Hematopoietic multipotent progenitor cell (in vitro differentiated cells): ENCODE measurements at places on chromosomes 1 and 21.
A peak's percentile ranks its signal among the peaks of the same experiment; 100 is the strongest.

GRCh38 chr1:69752831-69753230 lies 185.1 kb downstream of the LRRC7 start:
- no peak for DNase-seq

GRCh38 chr1:64898107-64898861 lies 68.1 kb downstream of the JAK1 start:
- peak; percentile 55 for DNase-seq

GRCh38 chr1:54978528-54979326 lies 1.7 kb upstream of the TMEM61 start:
- no peak for DNase-seq

- DNase-seq: no peak
These were observed 5.9 kb upstream of the VPS45 start for GRCh38 chr1:150061632-150062101.

DNA sequence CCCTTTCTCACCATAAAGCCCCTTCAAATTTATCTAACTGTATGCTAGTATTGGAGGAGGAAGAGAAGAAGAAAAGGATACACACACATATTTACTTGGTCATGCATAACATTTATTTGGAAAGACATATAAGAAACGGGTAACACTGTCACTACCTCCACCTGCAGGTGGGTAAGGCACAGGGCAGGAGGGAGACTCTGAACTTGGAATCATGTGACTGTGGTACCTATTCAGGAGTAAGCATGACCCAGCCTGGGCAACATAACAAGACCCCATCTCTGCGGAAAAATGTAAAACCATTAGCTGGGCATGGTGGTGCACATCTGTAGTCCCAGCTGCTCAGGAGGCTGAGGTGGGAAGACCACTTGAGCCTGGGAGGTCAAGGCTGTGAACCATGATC lies 1.4 kb upstream of the PADI6 start:
- DNase-seq: no peak

DNA sequence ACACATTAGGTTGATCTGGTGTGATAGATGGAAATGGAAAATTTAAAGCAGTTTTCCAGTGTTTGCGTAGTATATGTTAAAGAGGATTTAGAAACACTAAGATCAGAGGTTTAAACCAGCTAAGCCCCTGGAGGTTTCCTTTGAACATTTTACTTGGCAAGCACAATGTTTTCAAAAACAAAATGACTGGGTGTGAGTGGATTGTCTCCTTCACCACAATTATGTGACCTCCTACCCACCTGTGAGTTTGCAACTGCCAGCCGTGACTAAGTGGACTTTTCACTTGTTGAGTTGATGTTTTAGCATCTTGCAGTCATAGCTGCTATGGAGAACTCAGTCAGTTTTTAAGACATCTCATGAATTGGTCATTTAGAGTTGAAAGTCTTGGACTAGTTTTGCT lies 4.7 kb downstream of the CCDC190 start:
- DNase-seq: no peak

GRCh38 chr21:38952890-38953289 lies 147.2 kb downstream of the ETS2 start:
- DNase-seq: no peak

DNA sequence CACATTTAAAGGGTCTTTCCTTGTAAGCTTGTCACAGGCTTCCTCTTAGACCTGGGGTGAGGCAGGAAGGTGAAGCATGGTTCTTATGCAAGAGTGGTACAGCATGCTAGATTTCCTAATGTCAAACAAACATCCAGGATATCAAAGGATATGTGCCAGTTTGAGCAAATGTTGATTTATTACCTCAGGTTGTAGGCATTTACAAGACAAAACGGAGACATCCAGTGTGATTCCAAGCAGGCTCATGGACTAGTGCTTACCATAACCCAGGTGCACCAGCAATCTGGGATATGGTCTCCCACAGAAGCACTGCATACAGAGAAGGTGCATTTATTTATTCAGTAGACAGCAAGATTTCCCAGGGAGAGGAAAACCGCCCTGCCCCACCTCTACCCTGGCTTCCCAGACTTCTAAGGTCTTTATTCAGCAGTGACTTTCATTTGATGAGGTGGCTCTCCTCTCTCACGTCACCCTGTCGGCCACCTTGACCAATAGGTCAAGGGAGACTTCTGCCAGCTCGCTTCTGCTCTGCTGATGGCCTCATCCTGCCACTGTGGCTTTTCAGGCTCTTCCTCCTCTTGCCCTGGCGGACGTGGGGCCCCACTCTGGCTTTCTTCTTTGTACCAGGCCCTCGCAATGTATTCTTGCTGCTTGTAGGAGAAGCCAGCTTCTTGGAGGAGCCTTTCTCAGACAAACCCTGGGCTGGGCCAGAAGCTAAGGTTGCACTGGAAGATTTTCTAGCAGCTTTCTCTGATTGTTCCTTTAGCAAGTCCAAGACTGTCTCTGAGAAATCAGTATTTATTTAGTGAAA lies 25.6 kb downstream of the HHIPL2 start:
- no peak for DNase-seq

GRCh38 chr21:41280115-41280919 lies 36.3 kb upstream of the FAM3B start:
- DNase-seq: no peak

GRCh38 chr1:20400341-20401177 lies 85.5 kb downstream of the CAMK2N1 start:
- no peak for DNase-seq

DNA sequence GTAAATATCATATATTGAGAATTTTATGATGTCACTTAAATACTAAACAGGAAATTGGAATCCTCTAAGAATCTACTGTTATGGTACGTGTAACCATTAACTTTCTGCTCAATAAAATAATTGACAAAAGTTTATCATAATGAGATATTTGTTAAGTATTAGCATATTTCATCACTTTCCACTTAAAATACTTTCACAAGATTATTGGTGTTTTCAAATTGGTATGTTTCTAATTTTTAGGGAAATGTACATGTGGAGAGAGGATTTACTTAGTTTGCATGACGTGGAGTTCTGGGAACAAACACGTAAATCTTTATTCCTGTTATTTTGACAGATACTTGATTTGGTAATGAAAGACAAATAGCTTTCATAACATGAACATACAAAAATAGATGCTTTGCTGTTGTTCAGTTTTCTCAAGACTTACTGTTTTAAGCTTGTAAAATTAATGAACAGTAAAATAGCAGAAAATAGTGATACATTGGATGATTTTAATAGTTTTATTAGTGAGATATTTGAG lies 1.6 kb downstream of the SRSF11 start:
- DNase-seq: no peak

DNA sequence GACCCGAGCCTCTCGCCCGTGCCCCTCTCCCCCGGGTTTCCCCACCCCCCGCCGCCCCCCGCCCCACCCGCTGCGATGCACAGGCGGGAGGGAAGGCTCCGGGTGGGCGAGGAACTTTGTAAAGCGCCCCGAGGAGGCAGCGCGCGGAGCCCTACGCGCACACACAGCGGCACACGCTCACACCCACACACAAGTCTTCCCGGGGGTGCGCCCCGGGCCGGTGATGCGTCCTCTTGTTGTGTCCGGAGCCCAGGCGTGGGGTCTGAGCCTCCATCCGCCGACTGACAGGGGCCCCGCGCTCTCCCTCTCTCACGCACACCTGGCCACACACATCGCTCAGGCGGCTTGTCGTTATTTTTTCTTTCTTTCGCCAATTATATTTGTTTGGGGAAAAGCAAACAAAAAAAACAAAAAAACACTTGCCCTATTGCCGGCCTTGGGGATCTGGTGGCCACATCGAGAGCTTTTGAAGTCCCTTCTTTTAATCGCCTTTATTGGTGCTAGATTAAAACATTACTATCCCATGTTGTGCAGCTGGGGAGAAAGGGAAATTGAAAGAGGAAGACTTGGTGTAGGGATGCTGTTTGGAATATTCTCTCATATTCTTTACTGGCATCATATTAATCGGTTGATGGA lies 770 bp downstream of the NTNG1 start:
- DNase-seq: peak; percentile 10

DNA sequence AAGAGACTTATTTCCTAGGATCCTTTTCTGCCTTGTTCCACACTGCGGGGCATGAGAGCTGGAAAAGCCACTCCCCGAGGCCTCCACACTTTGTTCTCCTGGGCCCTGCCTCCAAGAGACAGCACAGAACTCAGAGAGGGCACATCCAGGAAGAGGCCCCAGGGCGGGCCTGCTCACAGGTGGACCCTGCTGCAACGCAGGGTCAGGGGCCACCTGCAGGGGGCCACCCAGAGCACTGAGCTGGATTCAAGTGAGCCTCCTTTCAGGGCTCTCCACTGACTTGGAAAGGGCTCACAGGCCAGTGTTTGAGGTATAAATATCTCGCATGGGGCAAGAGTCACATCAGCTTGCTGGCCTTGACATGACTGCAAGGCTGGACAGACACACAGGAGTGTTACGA lies 4.8 kb downstream of the RGS16 start:
- no peak for DNase-seq

DNA sequence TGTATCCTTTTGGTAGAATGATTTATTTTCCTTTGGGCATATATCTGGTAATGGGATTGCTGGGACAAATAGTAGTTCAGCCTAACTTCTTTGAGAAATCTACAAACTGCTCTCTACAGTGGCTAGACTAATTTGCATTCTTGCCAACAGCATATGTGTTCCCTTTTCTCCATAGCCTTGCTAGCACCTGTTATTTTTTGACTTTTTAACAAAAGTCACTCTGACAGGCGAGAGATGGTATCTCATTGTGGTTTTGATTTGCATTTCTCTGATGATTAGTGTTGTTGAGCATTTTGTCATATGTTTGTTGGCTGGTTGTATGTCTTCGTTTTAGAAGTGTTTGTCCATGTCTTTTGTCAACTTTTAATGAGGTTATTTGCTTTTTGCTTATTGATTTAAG lies 99.8 kb downstream of the UCK2 start:
- DNase-seq: no peak

DNA sequence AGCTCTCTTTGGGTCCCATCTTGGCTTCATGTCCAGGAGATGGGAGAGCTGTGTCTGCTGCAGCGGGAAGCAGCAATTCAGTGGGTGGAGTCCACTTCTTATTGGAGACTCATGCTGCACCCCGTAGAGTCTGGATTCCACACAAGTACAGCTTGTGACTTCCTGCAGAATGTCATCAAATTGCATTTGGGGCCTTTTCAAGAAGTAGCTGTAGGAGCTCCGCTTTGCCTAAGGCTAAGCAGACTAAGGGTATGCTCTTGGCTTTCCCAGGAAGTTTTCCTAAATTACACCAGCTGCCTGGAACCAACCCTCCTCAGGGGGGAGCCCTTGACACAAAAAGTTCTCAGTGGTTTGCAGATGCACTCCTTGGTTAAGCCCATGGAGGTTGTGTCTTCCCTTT lies 5.7 kb upstream of the MOB3C start:
- peak; percentile 35 for DNase-seq

DNA sequence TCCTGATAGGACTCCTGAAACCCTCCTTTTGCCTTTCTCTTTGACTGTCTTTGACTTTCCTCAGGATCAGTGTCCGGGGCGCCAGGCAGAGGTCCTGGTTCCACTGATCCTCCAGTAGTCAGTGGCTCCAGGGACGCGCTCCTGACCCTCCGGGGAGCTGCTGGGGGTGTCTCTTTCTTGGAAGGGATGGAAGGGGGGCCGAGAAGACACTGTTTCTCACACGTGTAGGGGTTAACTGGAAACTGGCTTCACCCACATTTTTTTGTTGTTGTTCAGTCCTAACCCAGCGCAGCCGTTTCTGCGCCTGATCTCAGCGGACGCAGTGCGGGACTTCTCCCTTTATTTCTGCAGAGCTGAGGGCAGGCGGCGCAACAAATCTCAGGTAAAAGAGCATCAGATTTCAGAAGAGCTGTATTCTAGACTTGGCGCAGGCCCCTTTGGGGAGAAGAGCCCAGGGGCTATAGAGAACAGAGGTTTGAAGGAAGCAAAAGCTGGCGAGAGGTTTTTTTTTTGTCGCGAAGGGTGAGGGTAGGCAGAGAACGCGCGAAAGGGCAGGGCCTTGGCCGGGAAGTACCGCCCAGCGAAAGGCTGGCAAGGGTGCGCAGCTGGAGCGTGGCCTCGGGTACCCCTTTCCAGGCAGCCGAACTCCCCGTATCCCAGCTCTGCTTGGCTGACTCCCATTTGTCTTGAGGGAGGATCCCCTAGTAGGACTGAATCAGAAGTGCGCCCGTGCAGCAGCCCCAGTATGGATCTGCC lies 4.3 kb upstream of the LHX9 start:
- no peak for DNase-seq

DNA sequence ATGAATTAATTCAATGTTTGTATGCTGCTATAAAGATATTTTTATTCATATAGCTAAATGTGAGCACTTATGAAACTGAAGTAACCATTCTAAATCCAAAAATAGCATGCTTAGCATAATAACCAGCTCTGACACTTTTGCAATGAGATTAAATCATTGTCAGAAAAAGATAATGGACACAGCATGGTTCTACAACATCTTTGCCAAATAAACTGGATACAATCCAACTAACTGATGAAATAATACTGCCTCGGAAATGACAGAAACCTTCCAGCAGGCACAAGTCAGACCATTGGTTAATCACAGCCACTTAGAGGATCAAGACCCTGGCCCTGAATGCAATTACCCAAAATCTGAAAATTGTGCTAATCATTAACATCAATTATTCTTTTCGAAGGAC lies 592.7 kb upstream of the ADGRL4 start:
- no peak for DNase-seq

- DNase-seq: no peak
These were observed 568.5 kb upstream of the B3GALT2 start for GRCh38 chr1:193754732-193755427.

- DNase-seq: no peak
These were observed 35.8 kb downstream of the RIPK4 start for GRCh38 chr21:41731081-41731480.

GRCh38 chr1:154608397-154609270 lies 648 bp upstream of the ADAR start:
- peak; percentile 22 for DNase-seq

DNA sequence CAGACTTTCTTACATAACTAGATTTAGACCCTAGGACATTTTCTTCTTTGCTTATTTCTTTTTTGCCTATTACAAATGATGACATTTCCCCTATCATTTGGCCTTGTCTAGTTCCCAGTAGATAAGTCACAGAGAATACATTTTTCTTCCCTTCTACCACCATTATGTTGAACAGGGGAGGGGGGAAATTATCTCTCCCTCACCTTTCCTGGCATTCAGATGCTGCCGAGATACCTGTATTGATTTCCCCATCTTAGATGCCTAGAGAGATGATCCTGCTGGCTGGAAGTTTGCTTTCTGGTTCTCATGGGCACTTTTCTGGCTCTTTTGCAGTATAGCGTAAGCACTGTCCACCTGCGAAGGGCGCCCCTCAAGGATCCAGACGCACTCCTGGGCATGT lies 5.7 kb downstream of the IPO9 start:
- DNase-seq: no peak

- DNase-seq: no peak
These were observed 37.8 kb downstream of the FRRS1 start for GRCh38 chr1:99728494-99729235.

DNA sequence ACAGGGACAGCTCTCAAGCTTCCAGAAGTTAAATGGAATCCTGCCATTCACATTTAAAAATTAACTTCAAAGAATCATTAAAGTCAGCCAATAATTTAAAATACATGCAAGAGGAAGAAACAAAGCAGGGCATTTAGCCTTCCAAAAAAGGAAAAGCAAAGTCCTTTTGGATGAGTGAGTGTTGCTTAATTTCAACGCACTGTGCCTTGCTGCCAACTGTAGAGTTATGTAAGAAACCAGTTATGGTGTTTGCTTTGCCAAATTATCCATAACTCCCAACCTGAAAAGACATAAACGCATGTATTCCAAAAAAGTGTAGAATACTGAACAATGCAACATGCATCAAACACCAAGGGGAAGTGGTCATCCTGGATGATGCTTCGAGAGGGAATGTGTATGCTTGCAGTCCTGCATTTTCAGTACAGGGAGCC lies 16.1 kb upstream of the KCNE1 start:
- no peak for DNase-seq
